GM12878 (cell line): ENCODE measurements at places on chromosomes 3 and 15.

GRCh38 chr3:104763007-104763406, 603.7 kb upstream of the ALCAM start:
- DNase-seq, result no peak

DNA sequence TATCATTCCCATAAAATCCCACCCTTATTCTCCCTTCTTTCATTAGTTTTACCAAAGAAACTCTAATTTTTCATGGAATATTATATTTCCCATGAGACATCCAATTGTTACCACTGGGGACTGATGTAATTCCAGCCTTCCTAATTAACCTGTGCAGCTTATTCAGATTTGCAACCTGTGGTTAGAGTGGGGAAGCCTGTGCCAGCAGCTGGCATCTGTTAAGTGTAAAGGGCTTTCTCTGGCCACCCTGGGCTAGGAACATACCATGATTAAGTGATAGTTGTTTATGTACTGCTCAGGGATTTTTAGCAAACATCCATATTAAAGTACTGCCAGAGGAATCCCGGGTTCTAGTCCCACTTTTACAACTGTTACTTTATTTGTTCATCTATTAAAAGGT, 78.2 kb downstream of the TPRG1 start:
- no peak for DNase-seq

GRCh38 chr15:33142708-33143107, 51.8 kb downstream of the FMN1 start:
- no peak for DNase-seq

DNA sequence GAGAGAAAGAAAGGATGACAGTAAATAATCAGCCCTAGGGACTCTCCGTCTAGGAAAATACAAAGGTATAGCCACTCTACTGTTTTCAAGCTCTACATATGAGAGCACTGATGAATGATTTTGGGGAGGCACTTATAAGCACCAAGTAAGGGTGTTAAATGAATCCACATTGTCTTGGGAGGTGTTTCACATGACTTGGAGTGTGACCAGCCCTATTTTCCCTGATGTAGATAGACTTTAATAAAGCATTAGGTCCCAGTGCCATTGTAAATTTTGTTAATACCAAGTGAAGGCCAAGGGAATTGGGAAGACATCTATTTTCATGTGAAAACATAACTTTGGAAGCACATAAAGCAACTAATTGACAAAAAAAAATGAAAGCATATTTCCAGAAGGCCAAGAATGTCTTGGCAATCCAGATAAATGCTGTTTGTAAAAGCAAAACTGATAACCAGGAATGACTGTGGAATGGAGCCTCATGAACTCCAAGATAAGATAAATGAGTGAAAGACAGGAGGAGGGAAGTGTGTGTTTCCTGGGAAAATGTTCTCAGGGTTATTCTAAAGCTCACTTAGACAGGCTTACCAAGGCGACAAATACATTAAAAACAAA, 96.0 kb upstream of the MYZAP start:
- no peak for DNase-seq

- DNase-seq, result no peak
Observed at GRCh38 chr15:78671626-78672211, 30.7 kb upstream of the CHRNB4 start.

- DNase-seq, result no peak
Observed at GRCh38 chr3:49119439-49119838, 1.2 kb downstream of the USP19 start.

DNA sequence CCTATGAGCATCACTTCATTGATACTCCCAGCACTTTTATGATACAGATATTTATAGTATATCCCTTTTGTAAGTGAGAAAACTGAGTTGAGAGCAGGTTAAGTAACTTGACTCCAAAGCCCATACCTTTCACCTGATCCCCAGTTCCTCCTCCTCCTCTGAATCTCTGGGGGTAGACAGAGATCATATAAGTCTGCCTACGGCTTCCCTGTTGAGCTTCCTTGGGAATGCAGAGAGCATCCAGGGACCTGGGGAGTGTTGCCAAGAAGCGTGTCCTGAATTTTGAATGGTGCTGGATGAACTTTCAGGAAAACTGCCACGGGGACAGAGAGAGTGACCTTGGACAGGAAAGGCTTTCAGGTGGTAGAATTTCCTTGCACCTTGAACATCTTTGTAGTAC, 268.5 kb downstream of the LRTM1 start:
- DNase-seq, result no peak
